ENCODE measurements at places on chromosomes 2 and 18.

DNA sequence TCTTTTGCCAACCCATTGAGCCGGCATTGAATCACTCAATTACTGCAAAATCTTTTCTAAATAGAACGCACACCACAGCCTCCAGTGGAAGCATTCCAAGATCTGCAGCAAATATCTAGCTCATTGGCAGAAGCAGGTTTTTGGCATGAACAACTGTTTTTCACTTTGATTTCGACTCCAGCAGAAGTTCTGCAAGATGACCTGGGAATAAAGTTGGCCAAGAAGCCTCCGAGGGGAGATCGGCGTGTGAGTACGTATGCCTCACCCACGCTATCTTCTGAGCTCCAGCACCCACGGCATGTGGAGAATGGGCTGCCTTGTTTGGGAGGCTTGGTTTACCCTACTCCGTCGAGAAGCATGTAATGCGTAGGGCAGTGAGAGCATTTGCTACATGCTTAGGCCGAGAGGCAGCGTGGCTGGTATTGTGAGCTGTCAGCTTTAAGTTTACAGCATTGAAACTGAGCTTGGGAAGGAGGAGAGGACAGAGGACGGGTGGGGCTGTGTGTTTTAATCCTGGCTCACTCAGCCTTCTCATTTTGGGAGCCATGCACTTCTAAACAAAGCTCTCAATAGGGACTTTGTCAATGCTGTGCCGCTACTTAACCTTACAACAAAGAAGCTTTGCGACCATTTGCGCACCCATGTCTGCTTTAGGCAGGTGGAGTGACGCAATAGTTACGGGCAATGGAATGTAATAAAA lies 10.5 kb downstream of the PCARE start:
- DNase-seq: no peak

DNA sequence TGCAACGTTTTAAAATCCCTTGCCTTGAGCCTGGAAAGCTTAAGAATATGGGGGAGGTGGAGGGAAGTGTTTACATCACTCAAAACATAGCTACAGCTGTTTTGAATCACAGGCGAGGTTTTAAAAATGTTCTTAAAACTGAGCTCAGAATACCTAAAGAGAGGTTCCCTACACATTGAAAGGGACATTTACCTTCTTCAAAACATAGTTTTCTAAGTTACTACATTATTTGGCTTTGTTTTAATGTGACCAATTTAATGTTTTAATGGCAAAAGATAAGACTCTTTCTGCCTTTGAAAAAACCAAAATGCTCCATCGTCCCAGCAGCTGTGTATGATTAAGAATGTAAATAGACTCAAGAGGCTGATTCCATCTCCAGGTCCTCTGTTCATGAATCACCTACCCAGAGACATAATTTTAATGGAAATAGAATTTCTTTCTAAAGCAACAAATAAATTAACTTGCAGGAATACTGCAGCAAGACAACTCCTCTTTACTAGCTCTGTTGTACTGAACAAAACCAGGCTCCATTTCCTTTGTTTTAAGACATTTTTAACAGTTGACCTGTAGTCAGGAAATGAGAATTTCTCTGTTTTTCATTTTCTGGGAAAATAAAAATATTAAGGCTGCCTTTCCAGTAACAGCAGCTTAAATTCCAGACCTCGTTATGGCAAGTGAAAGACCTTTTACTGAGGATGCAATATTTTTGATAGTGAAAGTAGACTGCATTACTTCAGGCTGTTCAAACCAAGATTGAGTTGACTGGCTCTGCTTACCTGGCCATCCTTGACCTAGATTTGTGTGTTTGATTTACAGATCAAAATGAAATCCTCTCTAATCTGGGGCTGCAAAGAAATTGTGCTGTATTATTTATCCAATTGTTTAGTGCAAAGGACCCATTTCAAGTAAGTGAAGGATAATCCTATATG lies 33.7 kb upstream of the WDR75 start:
- DNase-seq: no peak

- DNase-seq: no peak
These were observed 202.9 kb upstream of the NT5C1B start for GRCh38 chr2:18792226-18792629.

DNA sequence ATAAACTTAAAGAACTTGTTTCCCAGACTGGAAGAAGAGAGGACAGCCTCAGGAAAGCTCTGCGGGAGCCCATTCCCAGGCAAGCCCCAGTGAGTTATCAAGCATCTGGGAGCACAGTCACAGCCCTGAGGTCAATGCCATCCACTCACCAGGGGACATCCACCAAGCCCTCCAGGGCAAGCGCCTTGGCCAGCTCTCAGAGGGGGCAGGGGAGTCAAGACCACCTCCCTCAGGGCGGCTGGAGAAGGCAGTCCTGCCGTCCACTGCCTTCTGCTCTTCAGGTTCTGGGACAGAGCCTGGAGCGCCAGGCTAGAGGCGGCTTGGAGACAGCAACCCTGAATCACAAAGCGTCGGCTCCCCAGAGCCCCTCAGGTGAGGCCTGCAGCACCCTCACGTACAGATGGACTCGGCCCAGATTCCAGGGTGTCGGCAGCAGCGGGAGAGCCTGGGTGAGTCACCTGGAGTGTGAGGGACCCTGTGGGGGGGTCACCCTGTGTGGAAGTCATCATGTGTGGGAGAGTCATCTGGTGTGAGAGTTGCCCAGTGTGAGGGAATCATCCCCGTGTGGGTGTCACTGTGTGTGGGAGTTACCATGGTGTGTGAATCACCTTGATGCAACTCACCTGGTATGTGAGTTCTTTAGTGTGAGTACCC lies 100.9 kb upstream of the TEX51 start:
- DNase-seq: no peak

DNA sequence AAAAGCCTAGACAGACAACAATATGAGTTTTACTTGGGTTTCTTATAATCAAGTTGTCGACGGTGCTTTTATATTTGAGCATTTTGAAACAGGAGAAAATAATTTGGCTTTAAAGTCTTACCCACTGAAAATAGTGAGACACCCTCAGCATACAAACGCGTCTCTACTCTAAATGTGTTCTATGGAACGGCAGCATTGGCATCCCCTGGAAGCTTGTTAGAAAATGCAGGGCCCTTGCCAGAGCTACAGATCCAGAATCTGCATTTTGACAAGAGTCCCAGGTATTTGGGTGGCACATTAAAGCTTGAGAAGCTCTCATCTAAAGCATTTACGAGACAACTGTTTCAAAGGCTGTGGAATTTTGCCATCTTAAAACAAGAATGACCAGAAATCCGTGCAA lies 163.5 kb downstream of the PID1 start:
- no peak for DNase-seq

DNA sequence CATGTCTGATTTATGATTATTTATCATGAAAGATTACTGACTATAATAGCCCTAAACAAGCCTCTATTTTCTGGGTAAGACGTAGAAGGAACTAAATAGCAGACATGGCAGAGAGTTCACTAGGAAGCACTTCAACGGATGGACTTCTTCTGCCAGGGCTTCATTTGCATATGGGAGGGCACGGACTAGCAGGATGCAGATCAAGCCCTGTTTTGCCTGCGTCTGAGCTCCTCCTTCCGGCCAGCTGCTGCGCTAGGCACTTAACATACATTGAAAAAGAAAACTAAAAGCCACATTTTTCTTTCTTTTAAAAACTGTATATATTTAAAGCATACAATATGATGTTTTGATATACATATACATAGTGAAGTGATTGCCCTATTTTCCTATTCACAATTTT lies 340.0 kb upstream of the MEX3C start:
- no peak for DNase-seq

DNA sequence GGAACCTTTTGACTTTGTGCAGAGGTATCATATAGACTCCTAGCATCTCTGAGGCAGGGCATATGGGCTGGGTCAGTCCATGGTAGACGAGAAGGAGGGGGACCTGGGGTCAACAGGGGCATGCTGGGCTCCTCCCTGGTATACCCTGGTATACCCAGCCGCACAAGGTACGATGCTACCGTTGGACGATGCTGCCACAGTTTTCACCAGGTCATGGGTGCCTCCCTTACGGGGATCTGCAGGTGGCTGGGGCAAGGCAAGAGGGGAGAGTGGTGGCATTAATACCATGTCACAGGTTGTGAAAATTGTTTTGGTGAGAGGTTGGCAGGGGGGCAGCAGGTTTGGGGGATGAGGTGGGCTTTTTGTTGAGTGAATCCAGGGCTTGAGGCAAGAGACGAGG lies 149.8 kb downstream of the TSN start:
- DNase-seq: no peak

GRCh38 chr2:30764021-30764800 lies 43.0 kb downstream of the CAPN13 start:
- DNase-seq: no peak

GRCh38 chr2:1986598-1986997 lies 242.3 kb upstream of the PXDN start:
- no peak for DNase-seq

DNA sequence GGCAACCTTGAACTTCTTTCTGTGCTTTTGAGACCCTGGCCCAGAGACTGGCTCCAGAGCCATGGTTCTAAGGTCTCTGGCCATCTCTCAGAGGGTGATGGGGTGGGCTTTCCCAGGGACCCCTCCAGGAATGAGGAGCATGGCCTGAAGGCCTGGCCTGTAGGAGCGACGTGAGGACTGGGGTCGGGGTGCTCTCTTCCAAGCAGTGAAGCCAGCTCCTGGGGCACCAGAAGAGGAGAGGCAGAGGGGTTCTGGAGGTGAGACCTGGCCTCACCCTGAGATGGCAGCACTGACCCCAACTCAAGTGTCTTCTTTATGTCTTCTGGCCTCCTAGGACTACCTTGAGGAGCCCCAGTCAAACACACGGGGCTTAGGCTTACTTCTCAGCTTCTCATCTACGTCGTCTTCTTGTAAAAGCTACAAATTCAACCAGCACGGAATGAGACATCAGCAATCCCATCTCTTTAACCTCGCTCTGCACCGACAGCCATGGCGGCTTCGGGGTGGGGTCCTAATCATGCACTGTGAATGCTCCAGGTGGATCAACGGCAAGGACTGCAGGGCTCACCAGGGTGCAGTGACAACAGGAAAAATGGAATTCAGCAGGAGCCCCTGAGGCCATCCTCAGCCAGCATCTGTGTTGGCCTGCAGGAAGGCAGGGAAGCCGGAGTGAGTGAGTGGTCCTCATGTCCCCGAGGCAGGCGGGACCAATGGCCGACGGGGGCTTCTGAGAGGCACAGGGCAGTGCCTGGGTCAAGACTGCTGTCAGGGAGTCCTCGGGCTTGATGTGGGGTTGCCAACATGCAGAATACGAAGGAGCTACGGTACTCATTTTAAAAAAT lies 214.1 kb downstream of the HDAC4 start:
- DNase-seq: no peak

GRCh38 chr2:130912471-130912870 lies 75.8 kb downstream of the ARHGEF4 start:
- no peak for DNase-seq

- no peak for DNase-seq
These were observed 299.4 kb downstream of the ZNF516 start for GRCh38 chr18:76195601-76196000.

DNA sequence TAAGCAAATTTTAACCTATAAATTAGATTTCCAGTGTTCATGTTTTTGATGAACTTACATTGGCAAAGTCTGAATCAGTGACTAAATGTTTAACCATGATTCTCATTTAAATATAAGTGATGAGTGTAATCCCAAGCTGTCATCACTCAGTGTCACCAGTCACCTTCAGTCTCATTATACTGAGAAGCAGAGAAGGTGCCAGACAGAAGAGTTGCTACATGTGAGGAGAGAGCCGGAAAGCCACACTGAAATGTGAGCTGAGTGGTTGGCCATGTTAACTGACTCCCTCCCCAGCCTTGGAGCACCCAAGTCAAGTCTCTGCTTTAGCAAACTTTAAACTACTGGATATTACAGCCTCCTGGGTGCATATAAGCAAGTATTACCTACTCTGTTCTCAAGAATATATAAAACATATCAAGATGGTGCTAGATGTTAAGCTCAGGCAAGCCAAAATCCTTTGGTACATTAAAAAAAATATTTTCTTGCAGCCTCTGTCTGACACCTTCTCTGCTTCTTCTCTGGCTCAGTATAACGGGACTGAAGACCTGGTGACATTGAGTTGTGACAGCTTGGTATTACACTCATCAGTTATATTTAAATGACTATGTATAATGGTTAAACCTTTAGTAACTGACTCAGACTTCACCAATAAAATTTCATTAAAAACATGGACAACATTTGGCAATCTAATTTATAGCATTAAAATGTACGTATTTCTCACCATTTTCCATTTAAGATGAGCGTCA lies 75.8 kb upstream of the MAP3K20 start:
- DNase-seq: no peak

GRCh38 chr18:44342162-44342561 lies 338.5 kb upstream of the SETBP1 start:
- DNase-seq: no peak

DNA sequence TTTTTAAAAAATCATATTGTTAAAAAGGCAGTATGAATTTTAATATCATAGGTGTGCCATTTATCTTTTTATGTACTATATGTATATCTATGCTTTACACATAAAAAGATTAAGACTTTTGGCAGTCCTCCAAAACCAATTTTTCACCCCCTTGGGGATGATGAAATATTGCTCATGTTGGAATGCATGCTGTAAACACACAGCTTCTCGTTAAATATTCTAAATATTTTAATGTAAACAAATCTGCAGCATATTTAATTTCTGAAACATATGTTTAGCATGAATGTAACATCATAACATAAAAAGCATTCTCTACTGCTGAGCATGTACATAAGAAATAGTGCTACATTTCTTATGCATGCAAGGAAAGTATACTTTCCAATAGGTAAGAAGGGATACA lies 484.3 kb upstream of the LRATD1 start:
- DNase-seq: no peak

- no peak for DNase-seq
These were observed 300.3 kb upstream of the MGAT5 start for GRCh38 chr2:133953524-133953923.

- no peak for DNase-seq
These were observed 135.5 kb downstream of the MYO3B start for GRCh38 chr2:170313347-170313991.

DNA sequence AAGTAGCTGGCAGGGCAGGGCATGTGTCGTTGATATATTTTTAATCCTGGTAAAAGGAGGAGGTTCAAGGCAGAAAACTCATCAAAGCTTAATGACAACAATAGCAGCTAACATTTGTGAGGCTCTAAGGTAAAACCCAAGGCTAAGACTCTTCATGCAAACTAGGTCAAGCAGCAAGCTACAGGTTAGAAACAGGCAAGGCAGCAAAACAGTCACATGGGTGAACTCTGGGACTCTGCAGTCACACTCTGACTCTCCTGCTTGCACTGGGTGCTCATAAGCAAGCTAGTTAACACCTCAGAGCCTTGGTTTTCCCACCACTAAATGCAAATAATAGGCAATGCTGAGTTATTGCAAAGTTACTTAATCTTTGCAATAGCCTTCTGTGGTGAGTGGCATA lies 7.9 kb downstream of the IL1RN start:
- no peak for DNase-seq
